ENCODE measurements at places on chromosomes 1 and 21.

GRCh38 chr21:29157080-29157479 lies 26.6 kb downstream of the MAP3K7CL start:
- no peak for DNase-seq

DNA sequence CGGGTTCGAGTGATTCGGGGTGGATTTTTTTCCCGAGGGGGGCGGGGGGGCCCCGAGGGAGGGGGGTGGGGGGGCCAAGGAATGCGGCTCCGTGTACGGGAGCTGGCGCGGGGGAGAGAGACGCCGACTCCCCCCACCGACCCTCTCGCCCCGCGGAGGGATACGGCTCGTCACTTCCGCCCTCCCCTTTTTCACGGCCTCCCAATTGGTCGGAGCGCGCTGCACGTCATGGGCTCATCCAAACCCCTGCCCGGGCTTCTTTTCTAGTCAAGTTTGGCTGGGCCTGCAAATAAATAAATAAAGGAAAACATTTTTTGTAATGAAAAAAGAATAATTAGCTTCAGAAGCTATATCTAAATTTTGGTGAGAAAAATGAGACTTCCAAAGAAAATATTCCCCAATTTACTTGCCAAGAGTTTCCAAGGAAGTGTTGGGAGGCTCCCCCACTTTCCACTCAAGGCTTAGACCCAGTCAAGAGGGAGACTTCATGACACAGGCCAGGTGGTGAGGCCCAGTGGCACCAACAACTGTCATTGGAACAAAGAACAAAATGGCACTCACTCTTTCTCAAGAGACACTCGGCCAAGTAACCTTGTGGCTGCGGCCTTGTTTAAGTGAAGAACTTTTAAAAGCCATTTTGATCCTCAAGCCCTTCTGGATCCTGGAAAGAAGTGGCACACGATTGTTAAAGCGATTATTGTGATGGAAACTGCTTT lies at the start of gene POGZ:
Gene POGZ (minus strand): TSS at position 164 of the 716 bp plus-strand sequence. CDS start 17,290 bp downstream, outside the sequence.
- peak; percentile 93 for DNase-seq

GRCh38 chr1:18823438-18823837 lies 36.0 kb downstream of the TAS1R2 start:
- no peak for DNase-seq

DNA sequence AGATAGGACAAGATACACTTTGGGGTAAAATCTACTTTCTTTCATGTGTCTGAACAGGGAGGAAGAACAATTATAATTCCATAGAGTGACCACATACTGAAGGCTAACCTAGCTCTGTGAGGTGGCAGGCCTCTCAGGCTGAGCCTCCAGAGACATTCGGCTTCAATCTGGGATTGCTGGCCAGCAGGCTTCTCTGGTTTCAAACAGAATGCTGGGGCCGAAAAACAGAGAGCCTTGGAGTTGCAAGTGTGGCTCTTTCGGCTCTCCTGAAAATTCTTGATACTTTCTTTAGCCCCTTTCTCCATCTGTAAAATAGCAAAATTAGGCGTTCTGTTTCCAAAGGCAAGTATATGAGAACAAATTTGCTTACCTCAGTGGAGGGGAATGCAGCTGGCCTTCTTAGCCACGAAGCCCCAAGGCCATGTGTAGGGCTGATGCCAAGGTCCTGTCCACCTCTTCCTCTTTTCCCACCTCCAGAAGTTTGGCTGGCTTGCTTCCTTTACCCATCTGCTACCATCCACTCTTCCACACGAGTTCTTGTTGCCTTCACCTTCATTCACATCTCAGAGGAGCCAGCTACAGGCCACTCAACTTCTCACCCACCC lies 30.0 kb upstream of the UBE2U start:
- no peak for DNase-seq

DNA sequence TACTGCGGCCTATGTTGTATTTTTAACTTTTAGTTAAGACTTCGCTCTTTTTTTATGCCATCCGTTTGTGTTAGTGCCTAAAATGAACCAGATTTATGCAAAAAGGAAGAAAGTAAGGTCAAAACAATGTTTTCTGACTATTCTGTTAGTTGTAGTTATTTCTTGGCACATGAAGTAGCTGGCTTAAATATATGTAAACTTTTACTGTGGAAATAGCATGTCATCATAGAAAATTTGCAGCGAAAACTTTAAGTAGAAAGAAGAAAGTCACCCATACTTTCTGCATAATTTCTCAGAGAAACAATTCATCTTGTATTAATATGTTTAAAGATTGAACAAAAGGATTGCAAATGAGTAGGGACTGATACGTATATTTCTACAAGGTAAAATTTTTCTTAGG lies 106.4 kb downstream of the NEK7 start:
- no peak for DNase-seq

DNA sequence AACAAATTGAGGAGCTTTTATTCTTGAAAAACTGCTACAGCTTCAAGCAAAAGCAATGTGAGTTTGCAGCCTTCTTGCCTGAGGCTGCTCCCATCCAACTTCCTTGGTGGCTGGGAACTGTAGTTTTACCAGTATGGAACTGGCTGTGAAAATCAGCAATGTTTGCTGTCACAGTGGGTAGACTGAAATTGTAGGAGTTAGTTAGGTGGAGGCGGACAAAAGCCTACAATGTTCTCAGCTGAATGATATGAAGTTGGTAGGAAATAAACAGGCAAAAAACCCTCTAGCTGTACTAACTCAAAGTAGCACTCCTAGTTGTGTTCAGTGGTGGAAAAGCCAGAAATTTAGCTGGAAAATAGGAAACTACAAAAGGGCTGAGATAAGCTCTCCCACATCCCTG lies 18.5 kb downstream of the HAX1 start:
- no peak for DNase-seq

- no peak for DNase-seq
These were observed 41.9 kb upstream of the H6PD start for GRCh38 chr1:9192578-9193232.

GRCh38 chr21:27454234-27454633 lies 487.3 kb upstream of the ADAMTS5 start:
- DNase-seq = no peak

DNA sequence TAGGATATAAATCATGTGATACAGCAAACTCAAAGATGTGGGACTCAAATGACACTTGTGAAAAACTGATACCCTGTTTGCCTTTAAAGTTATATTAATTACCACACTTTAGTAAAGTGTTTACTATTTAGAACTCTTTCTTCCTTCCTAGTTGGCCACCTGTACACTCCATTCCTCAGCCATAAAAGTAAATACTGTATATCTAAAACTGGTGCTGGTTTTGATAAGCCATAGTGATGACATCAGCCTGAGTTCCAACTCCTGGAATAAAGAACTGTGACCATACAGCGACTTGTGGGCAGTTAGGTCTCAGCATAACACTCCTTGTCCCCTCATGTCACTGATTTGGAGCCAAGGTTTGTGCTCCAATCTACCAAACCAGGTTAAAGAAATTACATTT lies 2.8 kb downstream of the PTGER3 start:
- DNase-seq = no peak

DNA sequence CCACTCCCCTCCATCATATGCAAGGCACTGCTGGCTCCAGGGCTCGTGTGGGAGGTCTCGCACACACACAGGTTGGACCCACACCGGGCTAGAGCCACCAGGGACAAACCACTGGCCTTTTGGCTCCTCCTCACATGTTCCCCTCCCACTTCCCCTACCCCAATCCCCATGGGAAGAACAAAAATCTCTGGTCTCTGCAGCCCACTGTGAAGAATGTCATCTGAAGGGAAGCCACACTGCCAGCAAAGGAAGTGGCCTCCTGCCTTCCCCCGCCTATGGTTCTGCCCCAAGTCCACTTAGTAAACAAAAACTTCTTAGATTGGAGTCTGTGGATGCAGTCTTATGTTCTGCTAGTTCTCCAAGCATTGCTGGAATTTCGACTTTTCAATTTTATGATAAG lies 24.2 kb downstream of the OLFML3 start:
- no peak for DNase-seq

GRCh38 chr1:210978974-210979354 lies 155.0 kb downstream of the KCNH1 start:
- DNase-seq = no peak

GRCh38 chr1:184947497-184948256 lies 26.6 kb downstream of the NIBAN1 start:
- DNase-seq = no peak

GRCh38 chr1:205600085-205600484 lies 31.7 kb downstream of the ELK4 start:
- no peak for DNase-seq

GRCh38 chr1:208300084-208300770 lies 56.0 kb upstream of the PLXNA2 start:
- no peak for DNase-seq

DNA sequence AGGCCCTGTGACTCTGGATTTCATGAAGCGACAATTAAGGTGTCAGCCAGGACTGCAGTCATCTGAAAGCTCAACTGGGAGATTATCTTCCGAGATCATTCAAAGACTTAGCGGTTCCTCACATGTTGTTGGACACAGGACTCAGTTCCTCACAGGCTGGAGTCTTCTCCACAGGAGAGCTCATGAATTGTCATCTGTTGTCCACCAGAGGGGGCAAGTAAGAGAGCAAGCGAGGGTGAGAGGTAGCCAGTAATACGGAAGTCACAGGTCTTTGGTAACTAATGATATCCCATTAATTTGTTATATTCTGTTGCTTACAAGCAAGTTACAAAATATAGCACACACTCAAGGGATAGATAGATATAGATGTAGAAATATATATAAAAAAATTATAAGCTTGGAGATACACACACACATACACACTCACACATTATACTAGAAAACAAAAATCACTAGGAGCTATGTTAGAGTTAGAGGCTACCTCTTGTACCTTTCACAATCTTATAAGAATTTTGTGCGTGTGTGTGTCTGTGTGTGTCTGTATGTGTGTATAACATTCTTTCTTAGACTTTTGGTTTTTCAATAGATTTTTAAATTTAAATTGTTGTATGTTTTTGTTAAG lies 1695.3 kb downstream of the BRINP3 start:
- peak; percentile 21 for DNase-seq

DNA sequence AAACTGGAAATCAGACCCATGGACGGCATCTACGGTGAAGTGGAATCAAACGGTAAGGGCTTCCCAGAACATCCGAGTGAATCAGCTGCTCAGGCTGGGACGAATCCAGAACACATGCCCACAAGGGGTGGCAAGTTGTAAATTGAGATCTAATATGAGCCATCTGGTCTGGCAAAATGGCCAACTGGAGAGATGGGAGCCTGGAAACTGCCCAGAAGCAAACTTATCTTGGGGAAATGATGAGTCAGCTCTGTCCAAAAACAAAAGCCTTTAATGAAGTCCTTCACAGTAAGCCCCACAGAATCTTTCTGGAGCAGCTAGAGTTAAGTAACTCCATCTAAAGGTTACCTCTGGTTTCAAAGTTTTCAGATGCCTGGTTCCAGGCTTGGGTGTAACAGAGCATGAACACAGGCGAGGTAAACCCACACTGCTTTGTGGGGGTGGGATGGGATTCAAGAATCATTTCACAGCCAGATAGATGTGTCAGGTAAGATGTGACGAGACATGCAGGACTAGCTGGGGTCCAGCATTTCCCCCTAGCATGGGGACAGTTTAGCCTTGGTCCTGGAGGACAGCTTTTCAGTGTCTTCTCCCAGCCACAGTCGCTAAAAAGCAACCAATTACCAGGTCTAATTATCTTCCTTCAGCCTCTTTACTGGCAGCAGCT lies 10.5 kb upstream of the SRP9 start:
- peak; percentile 70 for DNase-seq

- DNase-seq = peak; percentile 37
These were observed 115.1 kb downstream of the TOMM20 start for GRCh38 chr1:235013512-235013911.

DNA sequence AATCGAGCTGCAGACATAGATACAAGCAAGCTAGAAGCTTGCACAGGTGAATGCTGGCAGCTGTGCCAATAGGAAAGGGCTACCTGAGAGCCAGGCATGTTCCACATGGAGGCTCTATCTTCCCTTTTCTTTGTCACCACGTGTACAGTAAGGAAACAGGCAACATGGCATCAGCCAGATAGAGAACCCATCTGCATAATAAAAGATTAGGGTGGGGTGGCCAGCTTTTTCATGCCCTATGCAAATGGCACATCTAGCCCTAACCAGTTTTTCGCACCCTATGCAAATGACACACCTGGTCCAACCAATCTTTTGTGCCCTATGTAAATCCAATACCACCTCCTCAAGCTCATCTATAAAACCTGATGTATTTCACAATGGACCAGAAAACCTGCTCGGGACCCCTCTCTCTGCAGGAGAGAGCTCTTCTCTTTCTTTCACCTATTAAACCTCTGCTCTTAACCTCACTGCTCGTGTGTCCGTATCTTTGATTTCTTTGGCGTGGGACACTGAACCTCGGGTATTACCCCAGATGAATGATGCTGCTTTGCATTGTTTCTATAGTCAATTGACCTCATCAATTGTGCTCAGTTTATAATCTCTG lies 93.9 kb downstream of the SLC30A10 start:
- DNase-seq = no peak

Measured in foreskin melanocyte (primary cell).